Activated naive CD4-positive, alpha-beta T cell treated with Interleukin-2 at 50 U/mL for 16 hours (primary cell): ENCODE measurements at places on chromosomes 16 and 17.

GRCh38 chr16:69610356-69610755, 44.6 kb downstream of the NFAT5 start:
- no peak for DNase-seq

- DNase-seq, result no peak
Observed at GRCh38 chr17:70713694-70714093, 544.4 kb downstream of the KCNJ2 start.

- peak; percentile 50 for DNase-seq
Observed at GRCh38 chr17:72719578-72720493, 372.7 kb downstream of the SLC39A11 start.

GRCh38 chr16:84547546-84548061, 43.1 kb upstream of the MEAK7 start:
- no peak for DNase-seq

DNA sequence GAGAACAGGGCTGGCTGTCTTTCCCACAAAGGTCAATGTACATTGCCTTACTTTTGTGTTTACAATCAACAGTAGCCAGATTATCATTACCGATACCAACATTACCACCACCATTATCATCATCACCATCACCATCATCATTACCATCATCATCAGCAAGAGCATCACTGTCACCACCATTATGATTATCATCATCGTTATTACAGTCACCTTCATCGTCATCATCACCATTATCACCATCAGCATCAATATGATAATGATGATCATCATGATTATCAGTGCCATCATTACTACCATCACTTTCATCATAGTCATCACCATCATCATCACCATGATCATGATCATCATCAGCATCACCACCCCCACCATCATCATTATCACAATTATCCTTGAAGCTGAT, 43.3 kb upstream of the RBFOX1 start:
- DNase-seq, result no peak

- DNase-seq, result no peak
Observed at GRCh38 chr16:84550096-84550495, 45.6 kb upstream of the MEAK7 start.
